NCI-H1105 (cell line): ENCODE measurements at places on chromosomes 2 and 18.
A peak's percentile ranks its signal among the peaks of the same experiment; 100 is the strongest.

DNA sequence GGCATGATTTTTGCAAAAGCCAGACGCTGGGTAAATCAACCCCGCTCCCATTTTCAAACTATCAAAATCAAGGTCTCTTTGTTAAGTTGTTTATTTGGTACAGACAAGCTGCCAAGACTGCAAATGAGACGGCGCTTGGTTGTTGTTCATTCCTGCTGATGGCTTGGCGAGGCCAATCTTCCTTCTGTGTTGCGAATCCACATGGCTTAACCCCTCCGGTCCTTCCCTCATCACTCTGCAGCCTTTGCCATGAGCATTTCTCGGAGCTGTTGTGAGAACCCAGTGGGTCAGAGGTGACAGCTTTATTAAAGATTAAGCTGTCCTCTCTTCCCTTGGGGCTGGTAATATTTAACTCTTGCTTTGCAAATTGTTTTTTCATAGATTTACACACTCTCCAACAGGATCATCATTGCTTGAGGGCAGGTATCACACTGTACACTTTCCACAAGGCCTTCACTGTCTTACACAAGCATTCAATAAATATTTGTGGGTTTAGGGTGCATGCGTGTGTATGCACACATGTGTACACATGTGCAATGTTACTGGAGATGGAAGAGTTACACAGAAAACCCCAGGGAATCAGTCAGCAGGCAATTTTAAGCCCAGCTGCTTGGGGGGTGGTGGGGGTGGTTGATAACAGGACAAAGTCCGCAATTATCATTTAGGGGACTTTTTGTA is 27.8 kb upstream of the KCNF1 start:
- no peak for DNase-seq

DNA sequence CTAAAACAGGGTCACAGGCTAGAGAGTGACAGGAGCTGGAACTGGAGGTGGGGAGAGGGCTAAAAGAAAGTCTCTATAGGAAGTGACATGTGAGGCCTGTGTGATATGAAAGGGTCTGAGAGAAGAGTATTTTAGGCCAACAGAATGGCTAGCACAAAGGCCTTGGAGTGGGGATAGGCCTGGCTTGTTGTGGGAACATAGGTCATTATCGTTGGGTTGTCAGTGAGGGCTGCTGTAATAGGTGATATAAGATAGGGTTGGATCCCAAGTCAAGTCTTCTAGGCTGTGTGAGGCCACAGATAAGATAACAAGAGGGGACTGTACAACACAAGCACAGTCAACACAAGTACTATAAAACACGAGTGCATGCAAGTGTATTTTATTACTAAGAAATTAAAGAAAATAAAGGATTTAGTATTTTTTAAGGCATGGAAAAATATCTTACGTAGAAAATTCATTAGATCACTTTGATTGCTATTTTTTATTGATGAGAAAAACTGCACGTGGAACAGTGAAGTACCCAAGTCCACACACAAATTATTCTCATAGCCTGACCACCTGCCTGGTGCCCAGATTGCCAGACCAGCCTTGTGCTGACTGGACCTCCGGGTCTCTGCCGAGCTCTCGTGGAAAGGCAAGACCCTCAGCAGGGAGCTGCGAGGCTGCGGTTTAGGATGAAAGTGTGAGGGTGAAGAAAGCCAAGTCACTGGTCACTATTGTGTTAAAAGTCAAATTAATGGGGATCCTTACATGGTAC is 14.1 kb downstream of the LTBP1 start:
- no peak for DNase-seq

DNA sequence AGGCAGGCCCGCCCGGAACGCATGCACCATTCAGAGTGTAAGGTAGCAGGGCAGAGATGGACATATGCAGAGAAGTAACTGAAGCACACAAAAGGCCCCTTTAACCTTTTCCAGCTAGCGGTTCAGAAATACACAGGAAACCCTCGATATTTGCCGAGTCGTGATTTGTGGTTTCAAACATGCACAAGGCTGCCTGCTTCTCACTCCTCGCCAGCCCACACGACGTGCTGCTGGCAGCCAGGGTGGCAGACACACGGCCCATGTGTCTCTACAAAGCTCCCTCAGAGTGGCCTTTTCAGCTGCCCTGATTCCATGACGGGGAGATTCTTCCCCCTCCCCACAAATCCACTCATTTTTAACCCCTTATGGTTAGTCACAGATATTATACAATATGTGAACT is 23.6 kb downstream of the ZBTB7C start:
- no peak for DNase-seq

GRCh38 chr2:241258505-241259280 is 56.8 kb downstream of the HDLBP start:
- no peak for DNase-seq

GRCh38 chr2:236169741-236170589 is 1.8 kb upstream of the GBX2 start:
- DNase-seq, result peak; percentile 19

DNA sequence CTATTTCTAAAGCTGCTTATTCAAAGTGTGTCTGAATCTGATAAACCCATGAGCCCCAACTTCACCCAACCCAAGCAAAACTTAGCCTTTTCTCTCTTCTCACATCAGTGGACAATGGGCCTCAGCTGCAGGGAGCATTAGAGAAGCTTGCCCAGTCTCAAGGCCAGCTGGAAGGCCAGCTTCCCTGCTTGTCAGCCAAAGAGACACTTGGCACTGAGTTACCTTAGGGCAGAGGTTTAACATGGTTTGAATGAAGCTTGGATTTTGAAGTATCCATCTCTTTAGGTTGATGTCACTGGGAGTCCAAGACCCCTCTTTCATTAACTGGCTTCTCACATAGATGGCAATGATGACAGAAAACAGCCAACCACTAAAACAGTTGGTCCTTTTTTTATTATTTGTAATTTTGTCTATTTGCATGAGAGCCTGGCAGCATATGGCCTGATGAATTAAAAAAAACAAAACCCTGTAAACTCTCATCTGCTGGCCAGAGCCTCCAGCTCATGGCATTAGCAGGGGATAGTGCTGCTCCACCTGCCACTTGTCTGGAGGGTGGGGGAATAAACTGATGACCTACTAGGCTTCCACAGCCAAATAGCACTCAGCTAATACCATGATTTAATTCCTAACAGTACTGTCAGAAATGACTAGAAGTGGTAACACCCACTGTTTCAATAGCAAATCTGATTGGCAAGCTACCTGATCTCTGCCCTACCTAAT is 137.0 kb downstream of the UBE2E3 start:
- DNase-seq, result no peak

- DNase-seq, result no peak
These were observed 106.8 kb upstream of the ZFP36L2 start for GRCh38 chr2:43333101-43333655.

DNA sequence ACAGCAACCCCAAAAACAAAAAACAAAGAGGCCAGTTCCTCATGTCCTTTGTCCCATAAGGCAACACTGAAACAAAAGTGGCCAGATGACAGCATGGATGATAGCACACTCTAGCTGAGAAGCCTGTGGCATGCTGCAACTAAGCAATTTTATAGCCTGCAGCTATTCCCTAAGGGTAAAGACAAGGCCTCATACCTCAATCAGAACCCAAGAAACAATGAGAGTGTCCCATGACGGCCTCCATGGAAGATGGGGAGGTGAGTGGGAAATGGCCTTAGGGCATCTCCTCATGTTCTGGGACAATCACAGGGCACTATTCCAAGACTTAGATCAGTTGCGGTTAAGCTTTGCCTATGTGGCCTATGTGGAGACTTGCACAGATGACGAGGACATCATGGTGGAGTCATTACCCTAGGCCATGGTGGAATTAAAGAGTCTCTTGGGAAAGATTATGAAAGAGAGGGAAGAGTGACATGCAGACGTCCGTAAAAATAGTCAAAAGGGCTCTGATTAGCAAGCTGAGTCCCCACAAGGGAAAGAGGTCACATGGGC is 103.1 kb downstream of the INO80D start:
- no peak for DNase-seq

DNA sequence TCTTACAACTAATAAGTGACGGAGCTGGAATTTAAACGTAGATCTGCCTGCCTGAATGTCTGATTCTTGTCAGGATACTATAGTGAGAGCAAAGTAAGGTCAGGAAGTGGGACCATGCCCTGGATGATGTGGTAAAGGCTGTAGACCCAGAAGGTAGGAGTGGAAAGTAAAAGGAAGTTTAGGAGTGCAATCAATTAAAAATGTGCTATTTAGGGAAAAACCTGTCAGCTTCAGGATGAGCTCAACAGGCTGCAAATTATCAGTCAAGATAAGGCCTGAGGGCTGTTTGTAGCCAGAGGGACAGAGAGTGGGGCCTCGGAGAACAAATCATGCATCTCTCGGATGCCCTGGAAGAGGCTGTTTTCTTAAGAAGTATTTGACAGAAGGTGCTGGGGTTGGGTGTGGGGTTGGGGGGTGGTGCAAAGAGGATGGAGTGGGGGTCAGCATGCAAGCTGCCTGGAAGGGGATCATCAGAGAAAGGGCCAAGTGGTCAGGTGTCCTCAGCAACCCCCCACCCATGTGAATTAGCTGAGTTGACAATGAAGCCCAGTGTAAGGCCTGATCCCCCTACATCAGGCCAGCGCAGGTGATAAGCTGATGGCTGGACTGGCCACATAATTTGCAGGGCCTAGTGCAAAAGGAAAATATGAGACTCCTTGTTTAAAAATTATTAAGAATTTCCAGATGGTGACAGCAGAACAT is 53.2 kb upstream of the MAPRE3 start:
- no peak for DNase-seq

- DNase-seq, result no peak
These were observed 175.4 kb downstream of the HDAC4 start for GRCh38 chr2:239225371-239225851.

DNA sequence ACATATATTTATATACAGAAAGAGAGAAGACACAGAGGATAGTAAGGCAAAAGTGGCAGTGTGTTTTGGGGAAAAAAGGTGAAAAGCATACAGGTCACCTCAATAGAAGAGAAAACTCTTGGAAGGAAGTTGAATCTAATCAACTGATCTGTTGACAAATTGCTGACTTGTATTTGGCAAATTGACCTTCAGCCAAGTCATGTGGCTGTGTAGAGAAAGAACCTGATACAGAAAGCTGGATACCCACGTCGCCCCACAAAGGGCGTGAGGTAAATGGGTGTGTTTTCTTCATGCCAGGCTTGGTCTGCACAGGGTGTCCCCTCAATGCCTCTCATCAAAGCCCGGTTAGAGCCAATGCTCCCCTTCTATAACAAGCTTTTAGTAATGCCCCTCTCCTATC is 230.0 kb upstream of the KLHL29 start:
- DNase-seq, result no peak

DNA sequence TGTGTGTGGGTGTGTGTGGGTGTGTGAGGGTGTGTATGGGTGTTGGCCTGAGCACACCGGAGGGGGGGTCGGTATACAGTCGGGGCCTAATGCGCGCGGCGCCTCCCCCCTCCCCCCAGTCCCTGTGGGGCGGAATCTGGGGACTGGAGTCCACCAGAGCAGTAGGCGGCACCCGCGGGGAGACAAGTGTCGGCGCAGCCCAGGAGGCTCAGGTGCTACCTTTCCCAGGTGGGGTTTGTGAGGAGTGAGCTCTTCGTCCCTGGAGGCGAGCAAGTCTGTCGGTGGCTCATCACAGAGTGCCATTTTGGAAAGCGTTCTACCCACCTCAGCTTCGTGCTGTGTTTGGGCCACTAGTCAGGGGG is 2896.1 kb upstream of the TEKT4 start:
- no peak for DNase-seq

GRCh38 chr2:233832869-233833311 is 21.4 kb downstream of the HJURP start:
- no peak for DNase-seq

DNA sequence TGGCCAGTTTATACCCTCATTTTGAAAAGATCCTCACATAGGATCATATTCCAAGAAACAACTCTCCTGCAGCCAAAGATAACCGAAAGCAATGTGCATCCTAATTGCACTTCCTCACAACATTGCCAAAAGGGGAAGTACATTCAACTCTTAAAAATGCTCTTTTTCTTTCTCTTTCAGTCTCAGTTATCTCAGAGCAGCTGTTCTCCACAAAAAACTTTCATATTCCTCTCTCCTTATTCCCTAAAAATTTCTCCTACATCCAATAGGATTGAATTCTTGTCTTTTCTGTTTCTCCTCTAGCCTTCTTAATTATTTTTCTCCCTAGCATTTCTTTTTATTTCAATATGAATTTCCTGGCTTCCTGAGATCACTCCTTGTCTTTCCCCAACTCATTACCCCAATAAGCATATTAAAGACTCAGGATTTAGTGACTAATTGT is 7.4 kb upstream of the VRK2 start:
- no peak for DNase-seq

- DNase-seq, result no peak
These were observed 191.8 kb downstream of the DCC start for GRCh38 chr18:52531836-52532235.

DNA sequence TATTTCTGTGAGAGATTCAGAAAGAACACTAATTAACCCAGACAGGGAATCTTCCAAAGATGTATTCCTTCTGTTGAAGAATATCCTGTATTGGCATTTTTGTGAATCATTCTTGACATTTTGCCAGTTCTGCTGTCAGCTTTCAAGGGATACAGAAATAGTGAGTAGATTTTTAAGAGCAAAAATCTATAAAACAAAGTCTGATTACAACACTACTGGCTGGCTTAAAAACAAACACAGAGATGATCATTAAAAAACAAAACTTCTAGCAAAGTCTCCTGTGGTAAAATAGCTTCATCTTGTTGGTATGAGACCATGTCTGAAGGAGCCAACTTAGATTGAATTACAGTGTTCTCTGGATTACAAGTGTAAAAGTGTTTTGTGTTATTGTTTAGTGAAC is 866.3 kb upstream of the KLHL29 start:
- DNase-seq, result no peak
